ENCODE measurements at places on chromosomes 16 and 17.
A peak's percentile ranks its signal among the peaks of the same experiment; 100 is the strongest.

- DNase-seq = no peak
Observed at GRCh38 chr16:58411736-58412614, 19.7 kb downstream of the GINS3 start.

DNA sequence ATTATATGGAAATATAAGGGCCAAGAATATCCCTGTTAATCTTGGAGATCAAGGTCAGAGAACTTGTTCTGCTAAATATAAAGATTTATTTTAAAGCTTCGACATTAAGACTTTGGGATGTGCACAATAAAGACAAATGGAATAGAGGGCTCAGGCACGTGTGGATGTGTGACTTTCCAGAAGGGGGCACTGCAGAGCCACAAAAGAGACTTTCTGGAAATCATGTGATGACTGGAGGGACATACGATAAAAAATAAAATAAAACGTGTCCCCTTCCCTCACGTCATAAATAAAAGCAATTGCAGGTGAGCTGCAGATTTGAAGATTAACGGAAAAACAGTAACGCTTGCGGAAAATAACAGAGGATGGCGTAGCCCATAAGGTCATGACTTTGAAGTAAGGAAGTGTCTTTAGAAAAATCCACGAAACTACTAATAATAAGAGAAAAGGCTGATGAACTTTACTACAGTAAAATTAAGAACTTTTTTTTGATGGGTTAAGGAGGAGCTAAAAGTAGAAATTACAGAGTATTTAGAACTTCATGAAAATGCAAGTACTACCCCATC, 9.4 kb upstream of the ENGASE start:
- peak; percentile 42 for DNase-seq

DNA sequence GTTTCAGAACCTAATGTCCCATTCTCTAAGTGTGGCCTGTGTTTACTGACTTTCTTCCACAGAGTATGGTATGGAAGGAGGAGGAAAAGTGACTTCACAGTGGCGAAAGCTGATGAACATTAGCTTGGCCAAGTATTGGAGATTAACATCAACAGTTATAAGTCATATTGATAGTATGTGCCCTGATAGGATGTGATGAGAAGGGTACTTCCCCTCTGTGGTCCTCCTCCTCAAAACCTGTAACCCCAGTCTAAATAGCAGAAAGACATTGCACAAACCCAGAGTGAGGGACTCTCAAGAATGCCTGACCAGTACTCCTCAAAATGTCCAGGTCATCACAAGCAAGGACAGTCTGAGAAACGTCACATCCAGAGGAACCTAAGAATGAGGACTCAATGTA, 73.1 kb downstream of the CLEC16A start:
- no peak for DNase-seq

DNA sequence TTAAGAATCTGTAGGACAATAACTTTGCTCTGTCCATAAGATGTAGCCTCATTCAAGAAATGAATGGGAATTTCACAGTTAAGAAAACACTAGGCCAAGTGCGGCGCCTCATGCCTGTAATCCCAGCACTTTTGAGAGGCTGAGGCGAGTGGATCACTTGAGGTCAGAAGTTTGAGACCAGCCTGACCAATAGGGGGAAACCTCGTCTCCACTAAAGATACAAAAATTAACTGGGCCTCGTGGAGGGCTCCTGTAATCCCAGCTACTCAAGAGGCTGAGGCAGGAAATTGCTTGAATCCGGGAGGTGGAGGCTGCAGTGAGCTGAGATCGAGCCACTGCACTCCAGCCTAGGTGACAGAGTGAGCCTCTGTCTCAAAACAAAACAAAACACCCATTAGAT, 19.9 kb upstream of the RSL1D1 start:
- DNase-seq = no peak

DNA sequence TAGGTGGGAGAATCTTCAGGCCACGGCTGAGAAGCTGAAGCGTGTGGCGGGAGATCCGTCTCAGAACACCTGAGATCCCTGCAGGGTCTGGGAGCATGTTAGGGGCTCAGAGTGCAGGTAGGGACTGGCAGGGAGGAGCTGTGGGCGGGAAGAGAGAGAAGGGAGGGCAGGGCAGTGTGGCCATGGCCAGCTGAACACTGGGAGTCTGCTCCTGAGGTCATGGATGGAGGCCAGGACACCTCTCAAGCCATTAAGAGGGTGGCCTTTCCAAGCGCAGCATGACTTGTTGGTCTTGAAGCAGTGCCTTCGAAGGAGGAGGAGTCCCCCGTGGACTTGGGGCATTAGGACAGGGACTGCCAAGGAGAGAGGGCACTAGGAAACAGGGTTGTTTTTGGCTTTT, 23.7 kb downstream of the NAA60 start:
- no peak for DNase-seq

- DNase-seq = no peak
Observed at GRCh38 chr17:73635101-73635817, 9.0 kb downstream of the SDK2 start.

DNA sequence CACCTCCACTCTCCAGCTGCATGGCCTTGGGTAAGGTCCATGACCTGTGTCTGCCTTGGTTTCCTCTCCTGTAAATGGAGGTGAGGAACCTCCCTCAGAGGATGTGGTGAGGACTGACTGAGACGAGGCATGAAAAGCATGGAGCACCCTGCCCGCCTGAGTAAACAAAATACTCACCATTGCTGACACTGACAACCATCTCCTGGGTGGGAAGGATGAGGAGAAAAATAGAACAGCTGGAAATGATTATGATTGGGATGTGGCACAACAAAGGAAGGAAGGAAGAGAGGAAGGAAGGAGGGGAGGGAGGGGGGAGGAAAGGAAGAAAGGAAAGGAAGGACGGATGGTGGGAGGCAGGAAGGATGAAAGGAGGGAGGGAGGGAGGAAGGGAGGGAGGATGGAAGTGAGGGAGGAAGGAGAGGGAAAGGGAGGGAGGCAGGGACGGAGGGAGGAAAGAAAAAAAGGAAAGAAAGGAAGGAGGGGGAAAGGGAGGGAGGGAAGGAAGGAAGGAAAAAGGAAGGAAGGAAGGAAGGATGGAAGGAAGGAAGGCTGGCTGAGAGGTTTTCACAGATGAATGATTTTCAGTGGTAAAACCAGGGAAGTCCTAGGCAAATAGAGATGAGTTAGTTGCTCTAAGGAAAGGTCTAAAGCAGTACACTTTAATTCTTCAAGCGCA, 276.5 kb upstream of the XYLT1 start:
- DNase-seq = no peak

DNA sequence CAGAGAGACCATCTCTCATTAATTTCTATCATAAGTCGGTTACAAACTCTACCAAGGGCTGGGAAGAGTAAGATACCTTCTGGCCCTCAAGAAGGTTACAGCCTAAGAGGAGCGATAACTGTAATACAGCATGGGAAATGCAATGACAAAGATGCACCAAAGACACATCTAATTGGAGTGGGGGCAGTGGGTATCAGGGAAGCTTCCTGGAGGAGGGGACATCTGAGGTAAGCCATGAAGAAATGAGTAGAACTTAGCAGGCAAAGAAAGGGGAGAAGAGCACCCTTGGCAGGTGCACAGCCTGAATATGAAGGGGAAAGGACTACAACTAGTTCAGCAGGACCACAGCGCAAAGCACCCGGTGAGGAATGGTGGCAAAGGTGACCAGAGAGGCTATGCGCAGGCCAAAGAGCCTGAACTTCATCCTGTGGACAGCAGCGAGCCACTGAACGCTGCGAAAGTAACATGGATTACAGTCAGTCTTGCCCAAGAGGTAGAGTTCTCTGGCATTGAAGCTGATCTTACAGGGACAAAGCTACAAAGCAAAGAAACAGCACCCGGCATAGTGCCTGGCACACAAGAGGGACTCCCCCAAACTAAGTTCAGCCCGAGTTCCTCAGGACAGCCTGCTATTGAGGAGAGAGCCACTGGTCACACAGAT, 2.8 kb downstream of the TBC1D10B start:
- no peak for DNase-seq

DNA sequence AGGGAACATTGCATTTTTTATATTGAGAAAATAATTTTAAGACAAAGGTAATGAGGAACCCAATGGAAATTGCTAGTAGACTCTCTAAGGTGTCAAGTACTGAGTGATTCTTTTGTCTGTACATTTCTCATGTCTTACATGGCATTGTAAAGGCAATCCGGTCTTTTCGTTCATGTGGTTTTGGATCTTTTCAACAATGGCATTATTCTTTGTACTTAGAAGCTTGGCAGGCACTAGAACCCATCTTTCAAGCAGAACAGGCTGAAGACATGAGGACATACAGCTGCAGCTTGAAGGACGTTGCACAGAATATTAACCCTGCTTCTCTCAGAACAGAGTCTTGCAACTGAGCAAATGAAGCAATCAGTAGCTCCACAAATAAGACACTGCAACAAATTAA, 231.5 kb upstream of the ZFHX3 start:
- DNase-seq = no peak

Measured in effector memory CD8-positive, alpha-beta T cell (primary cell).